Stimulated activated CD8-positive, alpha-beta memory T cell treated with anti-CD3 and anti-CD28 coated beads, Interleukin-4, amount 100 ng/mL, for 1 hour (primary cell): ENCODE measurements at places on chromosomes 13 and 19.

GRCh38 chr19:645912-646778, 6.5 kb downstream of the FGF22 start:
- no peak for DNase-seq

- no peak for DNase-seq
Measured at GRCh38 chr13:39329182-39329639, 273.8 kb downstream of the LHFPL6 start.

DNA sequence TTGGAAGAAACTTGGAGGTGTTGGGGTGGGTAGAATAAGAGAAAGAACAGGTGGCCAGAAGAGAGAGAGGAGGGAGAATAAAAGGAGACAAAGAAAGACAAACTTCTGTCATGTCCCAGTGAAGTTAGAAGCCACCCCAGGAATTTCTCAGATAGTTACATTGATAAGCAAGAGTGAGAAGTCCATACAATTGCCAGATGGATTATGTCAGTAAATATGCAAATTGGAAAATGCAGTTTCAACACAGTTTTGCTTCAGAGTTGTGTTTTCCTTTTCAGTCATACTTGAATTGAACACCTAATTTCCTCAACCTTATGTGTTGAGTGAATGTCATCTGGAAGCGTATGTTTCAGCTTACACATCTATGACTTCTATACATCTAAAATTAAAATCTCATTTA, 139.2 kb downstream of the RXFP2 start:
- DNase-seq = no peak

DNA sequence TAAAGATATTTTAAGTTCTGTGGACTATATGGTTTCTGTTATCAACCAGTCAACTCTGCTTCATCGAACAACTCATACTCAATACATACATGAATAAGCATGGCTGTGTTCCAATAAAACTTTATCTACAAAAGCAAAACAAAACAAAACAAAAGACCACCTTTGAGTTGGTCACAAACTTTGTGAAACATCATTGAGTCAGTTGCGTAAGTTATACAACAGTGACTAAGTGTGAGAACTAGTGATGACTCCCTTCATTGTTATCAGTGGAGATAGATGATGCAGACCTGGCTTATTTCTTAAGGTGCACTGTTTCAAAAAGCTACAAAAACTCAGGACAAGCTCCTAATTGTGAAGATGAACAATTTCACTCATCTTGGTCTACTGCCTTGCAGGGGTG, 14.5 kb upstream of the KLK4 start:
- DNase-seq = no peak

- DNase-seq = no peak
Measured at GRCh38 chr19:9835507-9835949, 410 bp downstream of the PIN1 start.

GRCh38 chr13:114200399-114200911, 21.4 kb downstream of the CFAP97D2 start:
- no peak for DNase-seq

DNA sequence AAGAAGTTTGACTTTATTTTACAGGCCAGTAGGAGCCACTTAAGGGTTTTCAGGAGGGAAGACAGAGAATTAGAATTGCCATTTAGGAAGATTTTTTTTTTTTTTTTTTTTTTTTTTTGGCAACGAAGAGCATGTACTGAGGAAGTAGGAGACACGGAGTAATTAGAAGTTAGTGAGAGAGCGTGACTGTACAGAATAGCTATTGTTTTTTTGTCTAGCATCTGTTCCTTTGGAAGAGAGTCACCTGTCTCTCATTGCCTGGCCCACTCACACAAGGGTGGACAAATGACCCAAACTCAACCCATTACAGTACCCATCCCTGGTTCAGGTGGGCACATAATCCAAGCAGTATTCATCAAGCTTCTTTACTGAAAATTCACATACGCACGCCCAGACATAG, 166.7 kb downstream of the LACC1 start:
- DNase-seq = no peak

- no peak for DNase-seq
Measured at GRCh38 chr13:20340759-20341171, 108.6 kb upstream of the GJB6 start.

DNA sequence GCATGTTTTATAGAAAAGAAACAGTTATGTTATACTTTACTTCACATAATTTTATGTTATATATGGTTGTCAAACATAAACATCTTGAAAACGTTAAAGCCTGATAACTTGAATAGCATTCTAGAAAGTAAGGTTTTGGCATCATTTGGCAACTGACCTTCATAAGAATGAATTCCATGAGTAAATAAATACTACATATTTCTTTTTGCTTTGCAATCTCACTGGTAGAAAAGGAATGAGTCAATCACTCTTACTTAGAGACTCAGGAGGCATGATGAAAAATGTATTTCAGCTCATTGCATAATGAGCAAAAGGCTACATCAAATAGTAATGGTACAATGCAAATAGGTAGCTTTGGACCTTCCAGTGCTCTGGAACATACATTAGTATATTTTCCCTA, 1381.9 kb downstream of the EFNB2 start:
- no peak for DNase-seq

DNA sequence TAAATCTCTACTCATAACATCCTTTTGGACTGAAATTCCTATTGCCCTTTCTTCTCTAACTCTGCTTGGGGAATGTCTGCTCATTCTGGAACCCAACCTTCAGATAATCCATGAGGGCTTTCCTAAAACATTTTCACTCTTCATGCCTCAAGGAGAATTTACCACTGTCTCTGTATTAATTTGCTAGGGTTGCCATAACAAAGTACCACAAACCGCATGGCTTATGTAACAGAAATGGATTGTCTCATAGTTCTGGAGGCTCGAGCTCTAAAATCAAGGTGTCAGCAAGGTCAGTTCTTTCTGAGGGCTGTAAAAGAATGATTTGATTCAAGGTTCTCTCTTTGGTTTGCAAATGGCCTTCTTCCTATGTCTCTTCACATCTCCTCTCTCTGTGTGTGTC, 209.7 kb downstream of the LACC1 start:
- no peak for DNase-seq

DNA sequence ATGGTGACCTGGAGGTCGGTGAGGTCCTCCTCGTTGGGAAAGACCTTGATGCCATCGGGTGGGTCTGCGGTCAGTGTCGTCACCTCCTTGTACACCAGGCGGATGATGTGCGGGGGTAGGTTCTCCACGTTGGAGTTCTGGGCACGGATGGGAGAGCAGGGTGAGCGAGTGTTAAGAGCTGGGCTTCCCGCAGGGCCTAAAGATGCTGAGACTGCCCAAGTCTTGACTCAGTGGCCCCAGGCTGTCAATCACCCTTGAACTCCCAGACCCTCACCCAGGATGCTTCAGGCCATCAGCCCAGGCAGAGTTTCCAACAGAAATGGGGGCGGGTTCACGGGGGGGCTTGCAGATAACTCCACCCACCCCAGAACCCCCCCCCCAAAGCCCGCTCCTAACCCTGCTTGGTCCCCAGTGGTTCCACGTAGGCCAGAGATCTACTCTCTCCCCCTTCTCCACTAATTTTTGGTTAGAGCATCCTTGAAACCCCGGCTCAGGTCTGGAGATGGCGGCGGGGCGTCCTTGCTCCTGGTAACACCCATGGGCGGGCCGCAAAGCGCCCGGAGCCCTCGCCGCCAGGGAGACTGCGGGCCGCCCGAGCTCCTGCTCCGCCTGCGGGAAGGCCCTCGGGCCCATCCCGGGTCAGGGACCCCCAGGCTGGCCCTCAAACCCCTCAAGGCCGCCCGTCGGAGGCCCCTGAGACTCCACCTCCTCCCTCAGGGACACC, 600 bp downstream of the UBE2S start:
- no peak for DNase-seq

- DNase-seq = no peak
Measured at GRCh38 chr13:85486663-85487062, 312.6 kb downstream of the SLITRK6 start.

- DNase-seq = no peak
Measured at GRCh38 chr13:19607523-19608078, 25.9 kb upstream of the MPHOSPH8 start.
